ENCODE measurements at places on chromosomes 1 and 21.

DNA sequence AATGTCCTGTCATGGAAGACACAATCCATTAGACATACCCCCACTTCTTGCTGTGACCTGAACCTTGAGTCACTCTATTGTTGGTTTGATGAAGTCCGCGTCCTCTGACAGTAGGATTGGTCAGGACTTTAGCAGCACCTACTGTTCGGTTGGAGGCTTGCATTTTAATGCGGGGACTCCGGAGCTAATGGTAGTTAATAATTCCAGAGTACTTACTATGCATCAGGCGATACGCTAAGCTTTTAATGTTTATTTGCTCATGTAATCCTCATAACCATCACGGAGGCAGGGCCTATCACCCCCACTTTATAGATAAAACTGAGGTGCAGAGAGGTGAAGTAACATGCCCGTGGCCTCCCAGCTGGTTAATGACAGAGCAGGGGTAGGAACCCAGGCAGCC, 7.9 kb upstream of the ELF3 start:
- H3K27ac ChIP-seq: no peak overlapping the region
- peaks cover 55% of the 10 kb centered on the region for H3K36me3 ChIP-seq
- no peak overlapping the region for H3K4me3 ChIP-seq
- no peaks in the 10 kb centered on the region for H3K4me1 ChIP-seq
- no peaks in the 10 kb centered on the region for H3K27me3 ChIP-seq

GRCh38 chr1:75559136-75559535, 51.8 kb downstream of the SLC44A5 start:
- no peaks in the 10 kb centered on the region for H3K4me1 ChIP-seq
- no peaks in the 10 kb centered on the region for H3K36me3 ChIP-seq
- no peaks in the 10 kb centered on the region for H3K27me3 ChIP-seq
- H3K4me3 ChIP-seq: no peak overlapping the region
- H3K27ac ChIP-seq: no peak overlapping the region

DNA sequence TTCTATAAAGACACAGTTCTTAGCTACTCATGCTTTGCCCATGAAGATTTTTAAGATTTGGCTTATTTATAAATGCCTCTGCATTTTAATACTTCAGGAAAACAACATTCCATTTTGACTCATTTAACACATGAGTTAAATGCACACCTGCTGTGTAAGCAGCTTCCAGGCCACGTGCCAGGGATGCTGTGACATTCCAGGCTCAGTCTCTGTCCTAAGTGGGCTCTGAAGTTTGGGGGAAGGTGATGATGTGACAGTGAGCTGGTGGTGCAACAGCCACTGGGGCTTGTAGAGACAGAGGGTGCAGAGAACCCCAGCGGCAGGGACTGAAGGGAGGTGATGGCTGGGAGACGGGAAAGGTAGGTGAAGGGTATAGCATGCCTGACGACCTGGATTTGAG, 40.7 kb downstream of the HHAT start:
- no peak for DNase-seq
- H3K4me1 ChIP-seq: 0 out of 2 replicates have a peak, but pooled peaks cover 6% of the 10 kb centered on the region
- no peaks in the 10 kb centered on the region for H3K27me3 ChIP-seq
- H3K36me3 ChIP-seq: no peaks in the 10 kb centered on the region
- H3K27ac ChIP-seq: no peak overlapping the region
- H3K4me3 ChIP-seq: no peak overlapping the region

DNA sequence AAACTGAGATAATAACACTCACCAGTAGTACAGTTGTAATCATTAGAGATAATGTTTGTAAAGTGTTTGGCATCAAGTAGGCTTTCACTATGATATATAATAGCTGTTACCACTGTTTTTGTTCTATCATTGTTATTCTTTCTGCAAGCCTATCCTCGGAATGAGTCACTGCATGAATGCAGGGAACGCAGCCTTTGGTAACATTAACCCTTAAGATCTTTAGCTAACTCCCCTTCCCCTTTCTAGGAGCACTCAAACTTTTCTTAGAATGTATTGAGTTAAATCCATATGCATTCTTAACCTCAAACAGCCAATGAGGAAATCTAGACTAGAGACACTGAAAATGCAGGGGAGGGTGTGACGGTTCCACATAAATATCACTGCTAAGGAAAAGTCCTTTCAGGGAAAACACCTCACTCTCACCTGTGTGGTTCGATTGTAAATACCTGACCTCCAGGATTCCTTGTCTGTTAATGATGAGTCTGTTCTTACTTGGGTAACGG, 467.3 kb downstream of the SETD4 start:
- no peaks in the 10 kb centered on the region for H3K27me3 ChIP-seq
- no peaks in the 10 kb centered on the region for H3K36me3 ChIP-seq
- DNase-seq: no peak
- peaks cover 9% of the 10 kb centered on the region for H3K4me1 ChIP-seq

GRCh38 chr1:100851726-100852125, 42.9 kb downstream of the EXTL2 start:
- no peaks in the 10 kb centered on the region for H3K36me3 ChIP-seq
- no peaks in the 10 kb centered on the region for H3K27me3 ChIP-seq
- no peaks in the 10 kb centered on the region for H3K4me1 ChIP-seq

DNA sequence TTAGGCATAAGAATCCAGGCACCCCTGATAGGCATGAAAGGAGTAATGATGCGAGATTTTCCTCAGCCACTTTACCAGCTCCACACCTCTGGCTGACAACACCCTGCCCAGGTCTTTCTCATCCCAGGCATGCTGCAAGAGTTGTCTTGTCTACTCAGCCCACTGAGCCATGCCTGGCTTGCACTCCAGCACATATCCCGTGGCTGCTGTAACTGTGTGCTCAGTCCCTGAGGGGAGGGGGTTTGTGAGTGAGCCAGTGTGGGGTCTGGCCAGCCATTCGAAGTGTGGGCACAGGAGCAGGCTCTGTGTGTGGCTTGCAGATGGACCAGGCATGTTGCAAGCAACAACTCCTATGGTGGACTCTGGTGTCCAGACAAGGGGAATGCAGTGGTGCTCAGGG, 529.6 kb downstream of the ADGRL2 start:
- H3K4me3 ChIP-seq: no peak overlapping the region
- DNase-seq: no peak
- H3K4me1 ChIP-seq: no peaks in the 10 kb centered on the region
- no peaks in the 10 kb centered on the region for H3K36me3 ChIP-seq
- no peak overlapping the region for H3K27ac ChIP-seq
- no peaks in the 10 kb centered on the region for H3K27me3 ChIP-seq

DNA sequence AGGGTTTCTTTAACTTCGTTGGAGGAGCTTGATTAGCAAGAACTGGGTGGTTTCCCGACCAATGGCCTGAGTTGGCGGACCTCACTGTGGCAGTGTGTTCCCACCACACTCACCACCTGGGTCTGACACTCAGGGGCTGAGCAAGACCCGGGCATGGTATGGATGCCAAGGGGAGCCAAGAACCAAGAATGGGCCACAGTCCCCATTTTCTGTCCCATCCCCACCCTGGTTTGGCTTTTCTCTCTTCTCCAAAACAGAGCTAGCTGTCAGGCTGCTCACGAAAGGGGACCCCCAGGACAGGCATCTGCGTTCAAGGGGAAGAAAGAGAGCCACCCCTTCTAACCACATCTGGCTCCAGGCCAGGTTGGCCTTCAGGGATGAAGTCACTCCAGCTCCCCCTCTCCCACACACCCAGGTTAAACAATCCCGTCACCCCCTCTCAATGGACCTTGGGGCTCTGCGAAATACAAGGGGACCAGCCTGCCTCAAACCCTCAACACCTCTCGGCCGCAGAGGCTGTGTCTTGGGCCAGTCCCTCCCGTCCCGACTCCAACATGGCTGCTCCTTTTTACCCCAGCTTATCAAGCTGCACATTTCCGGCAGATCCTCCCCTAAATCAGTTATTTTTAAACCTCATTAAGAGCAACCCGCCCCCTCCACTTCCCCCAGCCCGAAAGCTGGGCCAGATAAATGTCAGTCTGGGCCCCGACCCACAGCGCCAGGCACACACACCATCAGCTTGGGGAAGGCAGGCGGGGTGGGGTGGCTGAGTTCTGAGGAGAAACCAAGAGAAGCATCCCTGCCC, 3.4 kb downstream of the TAGLN2 start:
- peak overlapping the region; percentile 73 for H3K27ac ChIP-seq
- peaks cover 35% of the 10 kb centered on the region for H3K4me1 ChIP-seq
- H3K36me3 ChIP-seq: peaks cover 35% of the 10 kb centered on the region
- no peaks in the 10 kb centered on the region for H3K27me3 ChIP-seq

DNA sequence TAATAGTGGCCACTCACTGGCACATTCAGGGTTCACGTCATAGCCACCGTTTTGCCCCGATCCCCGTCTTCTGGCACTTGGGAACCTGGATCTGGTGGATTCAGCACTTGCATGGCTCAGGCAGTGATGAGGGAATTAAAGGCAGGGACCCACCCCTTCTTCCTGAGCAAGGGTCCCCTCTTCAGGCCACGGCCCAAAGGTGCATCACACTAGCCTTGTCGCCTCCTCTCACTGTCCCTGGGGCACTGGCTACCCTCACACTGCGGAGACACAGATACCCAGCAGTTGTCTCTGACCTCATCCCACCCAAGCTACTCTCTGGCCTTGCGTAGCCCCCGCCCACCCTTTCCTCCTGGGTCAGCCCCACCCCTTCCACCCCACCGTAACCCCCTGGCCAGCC, 19.9 kb upstream of the LDLRAP1 start:
- no peaks in the 10 kb centered on the region for H3K36me3 ChIP-seq
- no peaks in the 10 kb centered on the region for H3K27me3 ChIP-seq
- peaks cover 7% of the 10 kb centered on the region for H3K4me1 ChIP-seq
- H3K4me3 ChIP-seq: no peak overlapping the region

DNA sequence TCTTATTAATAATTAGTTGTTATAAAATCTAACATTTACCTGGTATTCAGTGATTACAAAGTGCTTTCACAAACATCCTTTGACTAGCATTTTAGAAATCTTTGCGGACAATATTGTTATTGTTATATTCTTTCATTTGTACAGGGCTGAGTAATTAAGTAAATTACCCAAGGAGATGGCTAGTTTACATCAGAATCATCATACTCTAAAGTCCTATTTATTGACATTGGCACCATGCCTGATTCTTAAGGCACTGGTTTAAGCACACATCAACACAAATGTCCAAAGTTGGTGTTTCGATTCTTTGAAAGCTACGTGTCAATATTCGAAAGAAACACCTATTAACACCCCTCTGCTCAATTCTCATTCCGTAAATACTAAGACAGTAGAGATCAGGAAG, 424.6 kb upstream of the CHRM3 start:
- no peak for DNase-seq
- no peaks in the 10 kb centered on the region for H3K36me3 ChIP-seq
- H3K27me3 ChIP-seq: no peaks in the 10 kb centered on the region
- H3K4me3 ChIP-seq: no peak overlapping the region
- H3K27ac ChIP-seq: no peak overlapping the region

DNA sequence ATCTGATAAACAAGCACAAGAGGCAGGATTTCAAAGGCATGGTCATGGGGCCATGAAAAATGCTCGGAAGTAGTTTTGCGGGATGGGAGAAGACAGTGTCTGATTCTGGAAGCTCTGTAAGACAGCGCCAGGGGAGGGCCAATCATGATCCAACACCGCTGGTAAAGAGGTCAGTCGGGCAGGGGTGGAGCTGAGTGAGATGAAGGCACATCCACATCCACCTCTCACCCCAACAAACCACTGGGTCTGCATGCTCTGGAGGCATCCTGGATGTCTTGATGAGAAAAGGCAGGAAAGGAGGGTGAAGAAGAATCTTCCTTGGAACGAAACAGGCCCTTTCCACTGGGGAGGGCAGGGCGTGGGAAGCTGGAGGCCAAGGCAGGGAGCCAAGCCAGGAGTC, 288.3 kb downstream of the PCP4 start:
- no peak overlapping the region for H3K4me3 ChIP-seq
- DNase-seq: no peak
- H3K27ac ChIP-seq: no peak overlapping the region
- no peaks in the 10 kb centered on the region for H3K4me1 ChIP-seq

DNA sequence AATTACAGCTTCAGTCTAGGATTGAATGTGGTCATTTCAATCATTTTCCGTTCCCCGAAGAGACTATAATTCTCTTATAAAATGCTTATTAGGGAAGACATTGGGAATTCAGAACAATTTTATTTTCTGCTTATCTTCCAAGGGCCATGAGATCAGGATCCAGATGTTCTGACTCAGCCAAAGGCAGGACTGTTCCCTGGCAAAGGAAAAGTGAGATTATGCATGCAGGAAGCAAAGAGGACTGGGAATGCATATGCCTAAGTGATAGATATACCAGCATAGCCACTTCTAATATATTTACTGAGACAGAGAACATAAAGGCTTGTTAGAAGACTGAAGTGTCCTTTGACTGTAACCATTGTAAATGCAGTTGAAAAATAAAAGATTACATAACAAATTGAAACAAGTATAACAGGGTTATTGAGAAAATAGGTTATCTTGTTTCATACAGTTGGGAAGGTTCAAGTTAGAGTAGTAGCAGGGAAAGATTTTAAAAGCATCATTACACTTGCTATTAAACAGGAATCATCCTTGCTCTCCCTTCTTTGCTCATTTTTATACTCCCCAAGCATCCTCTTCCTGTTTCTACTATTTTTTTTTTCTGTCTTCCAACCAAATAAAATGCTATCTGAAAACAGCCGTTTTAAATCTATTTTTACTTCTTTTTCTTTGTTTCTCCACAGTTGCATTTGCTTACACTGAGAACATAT, 439.6 kb upstream of the ADAMTS5 start:
- DNase-seq: peak; percentile 18
- no peaks in the 10 kb centered on the region for H3K36me3 ChIP-seq
- no peak overlapping the region for H3K4me3 ChIP-seq
- H3K27ac ChIP-seq: peak overlapping the region; percentile 62

GRCh38 chr1:202807926-202808757, at the start of gene KDM5B:
Gene KDM5B, minus strand, starts transcription at chr1:202808421. Its CDS starts 116 bp downstream, at chr1:202808305.
- H3K4me3 ChIP-seq: peak within 1 kb of the TSS; percentile 96
- H3K27me3 ChIP-seq: no peaks in the 10 kb centered on the region
- peaks cover 37% of the 10 kb centered on the region for H3K4me1 ChIP-seq
- H3K36me3 ChIP-seq: no peaks in the 10 kb centered on the region
- peak; percentile 86 for DNase-seq
- peak within 1 kb of the TSS; percentile 93 for H3K27ac ChIP-seq

DNA sequence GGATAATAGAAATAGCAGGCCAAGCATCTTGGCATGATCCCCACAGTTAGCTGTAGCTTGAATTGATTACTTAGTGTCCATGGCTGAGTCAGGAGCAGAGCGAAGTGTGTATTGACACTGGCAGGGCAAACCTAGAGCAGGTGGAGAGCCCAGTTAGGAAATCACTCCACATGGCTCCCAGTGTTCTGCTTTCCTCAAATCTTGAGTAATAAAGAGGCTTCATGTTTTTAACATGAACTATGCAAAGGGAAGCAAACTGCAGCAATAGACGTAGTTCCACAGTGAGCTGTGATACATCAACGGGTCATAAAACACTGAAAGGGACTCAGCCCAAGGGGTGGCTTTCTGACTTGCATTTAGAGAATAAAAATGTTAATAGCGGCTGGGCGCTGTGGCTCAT, 28.9 kb downstream of the RHEX start:
- H3K27me3 ChIP-seq: peaks cover 20% of the 10 kb centered on the region
- H3K4me3 ChIP-seq: no peak overlapping the region
- H3K27ac ChIP-seq: no peak overlapping the region
- H3K36me3 ChIP-seq: no peaks in the 10 kb centered on the region

Data from SK-N-SH (cell line).